ENCODE measurements at places on chromosomes 2 and 18. TPM values are rescaled to one million over a fixed set of nuclear protein-coding genes. Genes with fewer than 3 reads are reported as not detected.

- peak; percentile 63 for DNase-seq
These were observed 33.1 kb downstream of the CHN1 start for GRCh38 chr2:174971868-174972781.

DNA sequence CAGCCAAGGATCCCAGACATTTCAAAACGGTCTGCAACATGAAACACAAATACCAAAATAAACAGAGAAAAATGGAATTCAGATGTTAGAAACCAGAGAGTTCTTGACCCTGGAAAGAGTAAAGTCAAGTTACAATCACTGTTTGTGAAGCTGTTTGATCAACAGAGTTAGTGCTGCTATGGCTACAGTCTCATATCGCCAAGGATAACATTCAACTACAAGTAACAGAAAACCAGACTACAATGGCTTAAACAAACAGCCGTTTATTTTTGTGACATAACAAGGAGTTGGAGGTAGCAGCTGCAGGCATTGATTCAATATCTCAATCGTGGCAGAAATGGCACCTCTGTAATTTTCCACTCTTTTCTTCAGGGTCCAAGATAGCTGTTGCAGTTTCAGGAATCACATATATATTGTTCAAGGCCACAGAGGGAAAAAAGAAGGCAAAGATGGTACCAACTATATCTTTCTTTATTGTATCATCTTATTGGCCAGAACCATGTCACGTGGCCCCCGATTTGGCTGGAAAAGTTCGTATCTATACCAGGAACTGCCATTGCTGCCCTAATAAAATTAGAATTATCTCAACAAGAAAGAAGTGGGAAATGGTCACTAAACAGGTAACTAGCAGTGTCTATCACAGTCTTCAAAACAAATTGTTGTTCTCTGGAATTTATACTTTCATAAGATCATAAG, 17.7 kb upstream of the HNRNPLL start:
- DNase-seq, result no peak

GRCh38 chr2:133841900-133842299, 273.6 kb upstream of the NCKAP5 start:
- DNase-seq, result peak; percentile 59

GRCh38 chr2:197813093-197813787, 8.8 kb downstream of the PLCL1 start:
- peak; percentile 16 for DNase-seq

GRCh38 chr2:10915236-10915635, 3.5 kb downstream of the KCNF1 start:
- no peak for DNase-seq

- no peak for DNase-seq
These were observed 163.0 kb downstream of the DDX1 start for GRCh38 chr2:15754703-15755099.

GRCh38 chr2:57050007-57050406, 866.2 kb downstream of the CCDC85A start:
- DNase-seq, result no peak

DNA sequence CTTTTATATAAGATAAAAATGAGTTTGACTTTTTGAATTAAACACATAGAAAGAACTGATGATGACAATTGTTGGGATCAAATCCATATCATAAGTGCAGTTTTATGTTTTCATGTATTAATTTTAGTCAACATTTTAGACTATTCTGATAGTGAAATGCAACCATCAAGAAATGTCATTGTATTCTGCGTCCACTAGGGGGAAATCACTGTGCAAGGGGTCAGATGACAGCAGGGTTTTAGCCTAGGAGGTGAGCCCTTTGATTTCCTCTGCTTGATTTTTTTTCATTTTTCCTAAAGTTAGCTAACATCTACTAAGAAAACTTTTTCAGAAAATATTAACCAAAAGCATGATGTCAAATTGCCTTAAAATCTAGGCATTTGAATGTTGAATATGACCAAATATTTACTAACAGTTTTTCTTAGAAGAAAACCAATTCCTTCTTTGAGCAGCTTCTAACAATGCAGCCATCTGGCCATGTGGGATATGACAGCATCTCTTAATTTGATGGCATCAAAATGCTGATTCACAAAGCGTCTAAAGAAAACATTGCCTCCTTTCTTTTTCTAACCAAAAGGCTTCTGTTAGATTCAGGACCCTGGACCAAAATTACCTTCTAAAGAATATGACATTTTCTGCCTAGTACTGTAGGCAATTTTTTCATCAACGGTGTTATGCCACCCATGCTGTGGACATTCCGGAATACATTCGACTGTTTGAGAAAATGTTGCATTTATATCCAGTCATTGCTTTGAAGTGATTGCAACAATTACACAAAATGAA, 141.5 kb downstream of the SPHKAP start:
- peak; percentile 9 for DNase-seq

DNA sequence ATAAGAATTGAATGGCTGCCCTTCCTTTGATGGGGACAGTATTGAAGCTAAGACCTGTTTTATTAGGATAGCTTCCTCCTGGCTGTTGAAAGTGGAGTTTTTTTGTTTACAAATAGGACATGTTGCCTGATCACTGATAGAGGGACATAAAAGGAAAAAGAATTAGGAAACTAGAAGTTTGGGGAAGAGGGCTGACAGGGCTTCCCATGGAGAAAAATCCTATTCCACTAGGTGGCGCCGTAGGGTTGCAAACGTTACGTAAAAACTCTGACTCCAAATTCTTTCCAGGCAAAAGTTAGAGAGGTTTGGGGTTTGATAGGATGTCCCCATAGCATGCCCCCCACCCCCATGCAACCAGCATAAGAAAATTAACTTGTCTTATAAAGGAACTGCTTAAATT, 11.1 kb upstream of the RBFA start:
- DNase-seq, result no peak

GRCh38 chr2:74693213-74693612, 39.2 kb downstream of the SEMA4F start:
- DNase-seq, result no peak

DNA sequence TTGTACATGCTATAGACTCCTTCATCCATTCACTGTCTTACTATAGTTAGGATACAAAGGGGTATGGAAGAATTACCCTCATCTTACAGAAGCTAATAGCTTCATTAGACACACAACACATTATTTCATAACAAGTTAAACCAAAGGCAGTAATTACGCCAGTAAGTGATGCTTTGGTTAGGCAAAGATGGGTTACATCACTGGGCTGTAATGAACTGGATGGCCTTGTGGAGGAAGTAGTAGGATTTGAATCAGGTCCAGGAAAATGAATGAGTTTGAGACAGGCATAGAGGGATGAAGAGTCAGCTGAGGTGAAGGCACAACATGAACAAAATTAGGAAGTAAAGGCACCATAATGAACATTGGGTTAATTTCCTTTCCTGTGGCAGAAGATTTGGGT, 80.1 kb downstream of the SOCS6 start:
- DNase-seq, result no peak

- DNase-seq, result no peak
These were observed 135.7 kb downstream of the NFATC1 start for GRCh38 chr18:79531386-79531785.

- DNase-seq, result no peak
These were observed 212.0 kb upstream of the NABP1 start for GRCh38 chr2:191465766-191466420.

GRCh38 chr2:31384771-31385276, 29.7 kb downstream of the XDH start:
- DNase-seq, result peak; percentile 96

GRCh38 chr18:77405096-77405495, 155.4 kb downstream of the GALR1 start:
- DNase-seq, result no peak

GRCh38 chr2:46444732-46445131, 34.6 kb upstream of the TMEM247 start:
- no peak for DNase-seq

- DNase-seq, result peak; percentile 88
These were observed at the start of gene FBXO11 for GRCh38 chr2:47906157-47907038. FBXO11 (minus strand) TSS chr2:47906498; CDS start chr2:47905720, 778 bp downstream.

NAGK gene
- 100 TPM for total RNA-seq

SRD5A2 gene
- under 0.01 TPM for total RNA-seq

FKBP1B gene
- 20.6 TPM for total RNA-seq

SLC16A14 gene
- 1.0 TPM for total RNA-seq

MGAT4A gene
- 1.5 TPM for total RNA-seq

ATL2 gene
- 77.5 TPM for total RNA-seq

LRATD1 gene
- total RNA-seq, result 14.1 TPM

GRB14 gene
- 24.1 TPM for total RNA-seq

HOXD12 gene
- not detected for total RNA-seq

TUBA3E gene
- not detected for total RNA-seq

TMEM185B gene
- total RNA-seq, result 32.6 TPM

TTC39C gene
- total RNA-seq, result 26.0 TPM

DCDC2C gene
- not detected for total RNA-seq
